ENCODE measurements at places on chromosomes 12 and 14. TPM values are rescaled to one million over a fixed set of nuclear protein-coding genes. Genes with fewer than 3 reads are reported as not detected.

DNA sequence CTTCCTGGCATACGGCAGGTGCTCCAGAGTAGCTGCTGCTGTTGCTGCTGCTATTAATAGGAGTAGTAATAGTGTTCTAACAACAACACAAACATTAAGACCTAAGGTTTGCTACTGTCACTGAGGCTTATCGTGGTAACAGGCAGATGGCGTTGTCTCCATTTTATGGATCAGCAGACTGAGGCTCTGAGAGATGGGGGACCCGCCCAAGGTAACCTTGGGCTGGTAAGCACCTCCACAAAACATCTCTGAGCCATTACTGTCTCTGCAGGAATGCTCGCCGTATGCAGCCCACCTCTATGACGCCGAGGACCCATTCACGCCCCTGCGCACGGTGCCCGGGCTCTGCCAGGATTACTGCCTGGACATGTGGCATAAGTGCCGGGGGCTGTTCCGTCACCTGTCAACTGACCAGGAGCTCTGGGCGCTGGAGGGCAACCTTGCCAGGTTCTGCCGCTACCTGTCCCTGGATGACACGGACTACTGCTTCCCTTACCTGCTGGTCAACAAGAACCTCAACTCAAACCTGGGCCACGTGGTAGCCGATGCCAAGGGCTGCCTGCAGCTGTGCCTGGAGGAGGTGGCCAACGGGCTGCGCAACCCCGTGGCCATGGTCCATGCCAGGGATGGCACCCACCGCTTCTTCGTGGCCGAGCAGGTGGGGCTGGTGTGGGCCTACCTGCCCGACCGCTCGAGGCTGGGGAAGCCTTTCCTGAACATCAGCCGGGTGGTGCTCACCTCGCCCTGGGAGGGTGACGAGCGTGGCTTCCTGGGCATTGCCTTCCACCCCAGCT is 7.2 kb downstream of the HHIPL1 start:
- no peak for DNase-seq

DNA sequence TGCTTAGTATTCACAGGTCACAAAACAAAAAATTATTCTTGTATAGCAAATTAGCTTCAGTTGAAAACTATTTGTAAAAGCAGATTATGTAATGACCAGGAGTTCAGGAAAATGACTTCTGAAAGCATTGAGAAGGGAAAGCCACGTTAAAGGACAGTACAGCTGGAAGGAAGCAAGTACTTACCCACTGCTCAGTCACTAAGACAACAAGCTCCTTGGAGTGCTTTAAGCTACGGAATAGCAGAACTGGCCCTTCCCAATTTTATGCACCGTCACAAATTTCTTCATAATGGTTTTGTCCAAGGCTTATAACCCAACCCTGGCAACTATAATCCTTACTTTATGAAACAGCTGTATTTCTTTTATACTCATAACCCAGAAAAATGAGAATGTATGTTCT is 13.0 kb upstream of the SNAPC1 start:
- no peak for DNase-seq

DNA sequence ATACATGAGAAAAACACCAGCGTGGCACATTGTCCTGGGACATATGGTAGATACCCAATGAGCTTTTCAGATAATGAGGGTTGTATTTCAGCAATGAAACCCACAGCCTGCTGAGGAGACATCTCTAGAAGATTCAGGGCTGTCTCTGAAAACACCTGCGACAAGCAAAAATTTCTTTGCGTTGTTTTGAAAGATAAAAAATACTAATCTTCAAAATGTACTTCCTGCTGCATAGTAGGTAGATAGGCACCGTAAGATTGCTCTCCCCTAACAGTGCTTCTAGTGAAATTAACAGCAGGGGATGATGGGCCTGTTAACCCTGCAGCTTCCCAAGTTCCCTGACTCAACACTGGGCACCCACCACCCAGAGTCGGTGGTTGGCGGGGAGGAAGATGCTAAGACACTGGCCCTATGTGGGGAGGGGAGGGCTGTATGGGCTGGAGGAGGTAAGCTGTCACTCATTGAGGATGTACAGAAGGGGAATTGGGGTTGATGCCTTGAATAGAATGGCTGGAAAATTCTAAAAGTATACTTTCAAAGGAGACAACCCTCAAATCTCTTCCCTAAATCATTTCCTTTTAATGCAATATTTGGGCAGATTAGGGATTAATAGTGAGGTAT is 20.0 kb downstream of the ZFP36L1 start:
- no peak for DNase-seq

- no peak for DNase-seq
Measured at GRCh38 chr12:8513256-8513655, at the start of gene CLEC4D. Gene CLEC4D, plus strand, starts transcription at chr12:8513503. Its CDS starts 230 bp downstream, at chr12:8513733.

DNA sequence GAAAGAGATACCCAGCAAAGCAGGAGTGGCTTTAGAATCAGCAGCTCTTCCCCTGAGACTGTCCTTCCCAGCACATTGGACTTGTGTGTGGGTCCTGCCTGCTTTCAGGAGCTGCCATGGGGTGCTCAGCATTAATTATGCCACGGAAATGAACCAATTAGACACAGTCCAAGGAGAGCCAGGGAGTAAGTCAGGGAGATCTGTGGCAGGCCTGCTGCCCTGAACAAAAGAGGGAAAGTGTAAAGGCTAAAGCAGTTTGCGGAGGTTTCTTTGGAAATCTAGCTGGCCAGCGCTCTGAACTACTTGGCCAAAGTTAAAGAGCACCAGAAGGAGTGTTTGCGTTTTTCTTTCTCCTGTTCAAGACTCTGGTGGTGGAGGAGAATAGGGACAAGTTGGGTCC is 65.7 kb upstream of the SRSF5 start:
- no peak for DNase-seq

DNA sequence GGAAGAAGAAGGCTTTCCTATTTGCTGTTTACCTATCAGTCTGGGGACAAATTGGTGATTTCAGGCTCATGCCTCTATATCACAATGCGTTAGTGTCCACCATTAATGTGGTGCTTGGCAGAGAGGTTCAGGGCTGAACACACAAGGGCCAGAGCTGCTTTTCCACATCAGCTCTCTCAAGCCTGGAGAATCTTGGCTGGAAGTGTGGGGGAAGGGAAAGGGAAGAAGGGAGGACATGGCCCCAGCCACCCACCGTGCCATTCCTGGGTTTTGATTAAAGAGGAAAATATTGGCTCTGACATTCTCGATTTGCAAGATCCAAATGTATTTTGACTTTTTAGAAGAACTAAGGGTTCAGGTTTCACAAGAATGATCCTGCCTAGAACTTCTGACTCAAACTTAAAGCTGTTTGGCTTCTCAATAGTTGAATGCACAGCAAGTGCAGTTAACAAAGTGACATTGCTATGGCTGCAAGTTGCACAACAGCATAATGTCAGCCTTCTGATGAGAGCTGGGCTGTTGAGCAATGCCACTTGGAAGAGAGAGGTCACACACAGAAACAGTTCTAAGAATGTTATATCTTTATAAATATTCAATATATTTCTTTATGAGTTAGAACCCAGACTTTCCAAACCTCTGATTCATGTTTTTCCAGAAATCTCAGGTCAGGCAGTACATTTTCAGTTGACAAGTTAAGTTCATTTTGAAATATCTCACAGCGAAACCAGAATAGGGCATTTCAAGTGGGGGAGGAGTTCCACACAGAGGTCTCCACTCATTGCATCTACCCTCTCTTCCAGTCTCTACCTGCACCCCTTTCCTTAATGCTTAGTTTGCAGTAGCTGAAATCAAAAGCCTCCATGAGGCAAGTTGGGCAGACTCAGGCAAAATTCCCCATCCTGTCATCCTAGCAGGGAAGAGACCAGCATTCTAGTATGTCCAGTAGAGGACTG is 25.3 kb downstream of the IGF1 start:
- DNase-seq: peak; percentile 5

- no peak for DNase-seq
Measured at GRCh38 chr14:99718811-99719192, 34.7 kb downstream of the CYP46A1 start.

DNA sequence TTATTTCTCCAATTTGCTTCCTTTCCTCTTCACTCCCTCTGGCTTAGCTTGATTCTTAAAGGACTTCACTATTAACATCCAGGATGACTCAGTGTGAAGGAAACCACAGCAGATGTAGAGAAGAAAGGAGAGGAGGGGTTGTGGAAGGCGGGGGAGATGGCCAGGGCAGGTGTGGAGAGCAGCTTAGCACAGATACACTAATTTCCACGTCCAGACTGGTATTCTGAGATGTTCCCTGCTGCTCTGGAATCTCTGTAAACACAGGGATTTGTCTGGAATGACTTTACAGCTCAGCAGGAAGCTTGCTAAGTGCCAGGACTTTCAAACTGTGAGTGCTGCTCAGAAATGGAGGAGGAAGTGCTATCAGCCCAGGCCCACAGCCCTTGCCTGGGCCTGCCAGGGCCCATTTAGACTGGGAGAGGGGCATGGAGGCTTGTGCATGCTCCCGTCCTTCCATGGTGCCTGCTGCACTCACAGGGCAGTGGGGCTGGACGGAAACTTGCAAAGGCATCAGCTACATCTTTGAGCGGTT is 202.5 kb upstream of the DDHD1 start:
- DNase-seq: no peak

DNA sequence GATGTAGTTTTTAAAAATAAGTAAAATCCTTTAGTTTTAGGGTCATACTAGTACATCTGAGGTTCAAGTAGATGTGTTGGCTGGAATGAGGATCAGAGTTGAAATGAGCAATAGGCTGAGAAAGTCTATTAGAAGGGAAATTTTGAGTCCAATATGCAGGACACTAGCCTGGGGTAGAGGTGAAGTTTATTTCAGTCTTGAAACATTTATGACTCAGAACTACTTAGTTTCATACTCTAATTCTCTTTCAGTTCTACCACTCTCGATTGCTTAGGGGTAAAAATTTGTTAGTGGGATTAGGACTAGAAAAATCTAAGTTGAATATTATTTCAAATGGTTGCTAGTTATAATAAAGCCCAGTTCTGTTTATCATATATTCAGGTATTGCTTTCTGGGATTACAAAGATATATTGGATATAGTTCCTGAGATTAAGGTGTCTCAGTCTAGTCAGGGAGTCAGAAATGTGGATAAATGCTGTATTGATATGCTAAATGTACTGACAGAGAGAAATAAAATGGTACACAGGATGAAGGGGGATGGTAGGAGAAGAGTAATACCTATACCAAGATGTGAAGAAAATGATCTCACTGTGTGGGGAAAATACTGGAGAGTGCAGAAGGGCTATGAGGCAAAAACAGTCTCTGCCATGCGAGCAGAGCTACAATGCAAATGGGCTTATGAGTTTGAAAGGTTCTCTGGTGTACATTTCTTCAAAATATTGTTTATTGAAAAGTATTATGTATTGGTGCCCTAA is 395.8 kb upstream of the FBXO33 start:
- no peak for DNase-seq

DNA sequence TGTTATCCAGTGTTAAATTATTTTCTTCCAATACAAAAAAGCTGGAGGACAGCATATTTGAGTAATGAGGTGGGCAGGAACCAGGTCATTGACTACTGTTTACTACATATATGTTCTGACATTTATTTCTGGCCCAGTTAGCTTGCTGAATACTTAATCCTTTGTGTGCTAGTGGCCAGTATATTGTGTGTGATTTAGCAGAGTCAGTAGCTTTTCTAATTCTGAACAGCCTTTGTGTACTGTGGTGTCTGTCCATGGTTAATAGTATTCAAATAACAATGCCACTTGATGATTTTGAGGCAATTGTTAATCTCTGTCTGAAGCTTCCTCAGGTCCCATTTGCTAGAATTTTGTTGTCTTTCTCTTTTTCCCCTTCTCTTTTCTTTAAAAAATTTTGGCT is 286.5 kb upstream of the E2F7 start:
- no peak for DNase-seq

- no peak for DNase-seq
Measured at GRCh38 chr14:105927096-105928060, 401.0 kb downstream of the TMEM121 start.

- DNase-seq: no peak
Measured at GRCh38 chr14:95697764-95698163, 11.5 kb downstream of the TCL1B start.

DNA sequence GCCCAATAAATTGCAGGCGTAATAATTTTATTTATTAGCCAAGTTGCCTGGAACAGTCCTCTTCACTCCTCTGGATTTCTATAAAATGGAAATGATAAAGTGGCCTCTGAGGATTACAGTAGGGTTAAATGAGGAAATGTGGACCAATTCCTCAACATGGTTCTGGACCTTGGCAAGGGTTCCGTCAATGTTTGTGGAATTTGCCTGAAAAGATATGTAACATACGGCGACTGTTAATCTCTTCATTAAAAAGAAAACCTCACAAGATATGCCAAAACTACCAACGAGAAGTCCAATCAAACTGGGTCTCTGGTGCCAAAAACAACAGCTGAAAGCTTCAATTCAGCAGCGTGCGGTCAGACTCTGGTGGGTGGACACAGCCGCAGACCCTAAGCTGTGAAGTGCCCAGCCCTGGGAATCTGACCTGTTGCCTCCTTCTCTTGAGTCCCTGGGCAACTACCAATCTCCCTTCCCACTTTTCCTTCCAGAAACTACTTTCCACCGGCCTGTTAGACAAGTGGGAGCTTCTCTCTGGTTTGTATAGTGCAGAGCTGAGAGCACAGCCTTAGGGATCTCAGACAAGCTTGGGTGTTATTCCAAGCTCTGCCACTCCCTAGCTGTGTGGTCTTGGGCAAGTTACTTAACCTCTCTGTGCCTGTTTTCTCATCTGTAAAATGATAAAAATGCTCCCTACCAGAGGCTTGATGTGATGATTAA is 190.5 kb upstream of the GSC start:
- no peak for DNase-seq

- no peak for DNase-seq
Measured at GRCh38 chr14:87899228-87899627, 93.8 kb downstream of the GALC start.

- no peak for DNase-seq
Measured at GRCh38 chr14:75559451-75560222, 18.8 kb upstream of the FLVCR2 start.

GRCh38 chr12:122437656-122438121 is 15.2 kb upstream of the CLIP1 start:
- peak; percentile 51 for DNase-seq

DNA sequence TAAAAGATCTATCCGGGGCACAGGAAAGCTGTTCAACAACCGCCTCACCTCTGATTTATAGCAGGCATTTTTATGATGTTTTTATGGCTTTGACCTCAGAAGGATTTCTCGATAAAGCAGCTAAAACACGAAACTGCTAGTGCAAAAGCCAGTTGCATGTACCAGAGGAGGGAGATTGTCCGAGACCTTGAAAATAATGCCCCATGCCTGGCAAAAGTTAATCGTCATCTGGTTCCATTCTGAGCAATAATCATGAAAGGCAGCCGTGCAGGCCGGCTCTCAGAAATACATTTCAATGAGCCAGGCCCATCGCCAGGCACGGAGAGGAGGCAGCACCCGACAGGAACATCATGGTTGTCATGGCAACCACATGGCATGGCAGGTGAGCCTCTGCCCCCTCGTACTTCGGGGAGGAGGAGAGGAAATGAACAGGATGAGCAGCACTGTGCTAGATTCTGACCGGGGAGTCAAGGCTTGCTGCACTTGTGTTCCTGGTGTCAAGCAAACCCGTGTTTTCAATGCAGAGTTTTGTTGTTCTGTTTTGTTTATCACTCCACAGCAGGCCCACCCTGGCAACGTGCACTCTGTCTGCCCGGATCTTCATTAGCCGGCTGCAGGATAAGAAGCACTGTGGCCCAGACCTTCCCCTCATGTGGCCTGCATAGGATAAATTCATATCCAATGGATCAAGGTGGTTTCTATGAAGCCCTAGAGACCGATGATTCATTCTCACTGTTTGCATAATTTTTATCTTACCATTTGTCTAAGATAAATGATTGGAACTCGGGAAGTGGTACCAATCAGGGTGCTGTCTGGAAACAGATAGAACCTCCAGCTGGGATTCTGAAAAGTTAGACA is 160.2 kb downstream of the RIMBP2 start:
- DNase-seq: no peak

The NANOG gene
- total RNA-seq: 0.35 TPM

The RPL10L gene
- not detected for total RNA-seq

The RD3L gene
- not detected for total RNA-seq

All from thoracic aorta (tissue), 2 donors.